ENCODE measurements at places on chromosomes 1 and 21.

GRCh38 chr1:211885747-211886522 is 55.4 kb upstream of the LPGAT1 start:
- no peak for DNase-seq

DNA sequence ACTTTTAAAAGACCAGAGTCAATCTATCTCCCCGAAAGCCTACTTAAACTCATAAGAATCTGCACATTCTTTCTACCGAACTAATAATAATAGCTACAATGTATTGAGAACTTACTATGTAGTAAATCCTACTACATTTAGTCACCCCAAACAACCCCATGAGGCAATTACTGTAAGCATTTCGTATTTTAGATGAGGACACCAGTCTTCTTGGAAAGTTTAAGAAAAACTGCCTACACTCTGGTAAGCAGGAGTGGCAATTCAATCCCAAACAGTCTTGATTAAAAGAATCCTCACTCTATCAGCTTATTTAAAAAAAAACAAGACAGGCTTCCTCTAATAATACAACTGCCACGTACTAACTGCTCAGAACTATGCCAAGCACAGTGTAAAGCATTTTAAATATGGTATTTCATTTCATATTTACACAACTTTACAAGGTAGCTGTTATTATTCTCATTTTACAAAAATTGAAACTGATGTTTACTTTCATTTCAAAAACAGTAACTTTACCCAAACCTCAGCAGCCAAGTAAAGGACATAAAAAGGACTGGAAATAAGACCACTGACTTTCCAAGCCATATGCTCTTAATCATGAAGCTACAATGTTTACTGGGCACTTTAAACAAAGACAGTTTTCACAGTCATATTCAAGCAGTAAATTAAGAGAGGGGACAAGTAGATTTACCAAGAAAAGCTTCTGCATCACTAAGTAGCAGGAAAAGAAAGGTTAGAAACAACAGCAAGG is 13.9 kb downstream of the ARID4B start:
- no peak for DNase-seq

- no peak for DNase-seq
These were observed 18.1 kb downstream of the MAP3K7CL start for GRCh38 chr21:29148530-29148929.

DNA sequence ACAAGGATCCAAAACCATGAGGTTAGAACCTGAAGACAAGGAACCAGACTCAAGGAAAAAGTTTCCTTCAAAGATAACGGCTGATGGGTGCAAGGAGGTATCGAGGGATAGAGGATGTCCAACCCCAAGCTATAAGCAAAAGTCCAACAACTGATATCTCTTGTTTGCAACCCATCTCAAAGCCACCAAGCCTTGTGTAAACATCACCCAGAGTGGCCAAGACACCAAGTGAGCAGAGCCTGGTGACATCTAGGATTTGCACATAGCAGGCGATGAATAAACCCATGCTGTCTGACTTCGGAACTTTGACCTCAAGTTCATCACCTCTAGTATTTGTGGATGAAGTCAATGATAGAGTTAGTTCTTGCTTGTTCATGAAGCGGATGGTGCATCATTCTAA is 180.7 kb downstream of the ETS2 start:
- no peak for DNase-seq

- no peak for DNase-seq
These were observed 1.5 kb downstream of the GALNT2 start for GRCh38 chr1:230068621-230068873.

- DNase-seq = no peak
These were observed 20.2 kb upstream of the MTR start for GRCh38 chr1:236774926-236775325.

DNA sequence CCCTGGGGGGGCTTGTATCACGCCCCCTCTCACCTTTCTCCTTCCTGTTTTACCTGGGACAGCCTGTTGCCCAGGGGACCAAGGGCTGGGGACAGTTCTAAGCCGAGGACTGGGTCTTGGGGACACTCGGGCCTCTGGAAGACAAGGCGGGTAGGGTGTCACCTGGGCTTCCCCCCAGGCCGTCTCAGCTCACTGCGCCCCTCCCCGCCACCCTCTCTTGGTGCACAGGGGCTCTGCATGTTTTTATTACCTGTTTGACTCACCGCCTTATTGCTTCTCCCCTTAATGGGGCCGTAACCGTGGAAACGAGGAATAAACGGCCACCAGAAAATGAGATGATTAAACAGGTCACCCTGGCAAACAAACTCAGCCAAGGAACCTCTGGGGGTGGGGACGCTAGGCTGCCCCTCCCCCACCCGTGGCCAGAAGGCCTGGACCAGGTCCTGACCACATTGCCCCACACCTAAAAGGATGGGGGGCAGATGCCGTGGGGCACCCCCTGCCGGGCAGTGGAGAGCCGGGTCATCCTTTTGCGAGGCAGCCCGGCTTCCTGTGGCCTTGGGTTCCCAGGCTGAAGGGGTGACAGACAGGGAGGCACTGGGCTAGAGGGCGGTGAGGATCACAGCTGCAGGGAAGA is 109.9 kb downstream of the CASZ1 start:
- no peak for DNase-seq

DNA sequence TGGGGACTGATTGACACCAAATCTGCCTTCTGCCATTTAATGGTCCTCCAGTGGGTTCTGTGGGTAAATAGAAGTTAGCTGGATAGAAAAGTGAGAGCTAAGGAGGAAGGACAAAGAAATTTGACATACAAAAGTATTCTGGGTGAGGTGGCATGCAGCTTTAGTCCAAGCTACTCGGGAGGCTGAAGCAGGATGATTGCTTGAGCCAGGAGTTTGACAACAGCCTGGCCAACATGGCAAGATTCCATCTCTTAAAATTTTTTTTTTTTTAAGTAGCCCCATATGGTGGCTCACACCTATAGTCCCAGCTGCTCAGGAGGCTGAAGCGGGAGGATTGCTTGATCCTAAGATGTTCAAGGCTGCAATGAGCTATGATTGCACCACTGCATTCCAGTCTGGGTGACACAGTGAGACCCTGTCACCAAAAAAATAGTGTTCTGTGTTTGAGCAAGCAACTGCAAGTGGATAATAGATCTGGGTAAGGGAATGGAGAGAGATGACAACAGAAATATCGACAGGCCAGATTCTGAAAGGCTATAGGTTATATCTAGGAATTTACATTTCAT is 13.4 kb downstream of the RTCA start:
- DNase-seq = no peak

DNA sequence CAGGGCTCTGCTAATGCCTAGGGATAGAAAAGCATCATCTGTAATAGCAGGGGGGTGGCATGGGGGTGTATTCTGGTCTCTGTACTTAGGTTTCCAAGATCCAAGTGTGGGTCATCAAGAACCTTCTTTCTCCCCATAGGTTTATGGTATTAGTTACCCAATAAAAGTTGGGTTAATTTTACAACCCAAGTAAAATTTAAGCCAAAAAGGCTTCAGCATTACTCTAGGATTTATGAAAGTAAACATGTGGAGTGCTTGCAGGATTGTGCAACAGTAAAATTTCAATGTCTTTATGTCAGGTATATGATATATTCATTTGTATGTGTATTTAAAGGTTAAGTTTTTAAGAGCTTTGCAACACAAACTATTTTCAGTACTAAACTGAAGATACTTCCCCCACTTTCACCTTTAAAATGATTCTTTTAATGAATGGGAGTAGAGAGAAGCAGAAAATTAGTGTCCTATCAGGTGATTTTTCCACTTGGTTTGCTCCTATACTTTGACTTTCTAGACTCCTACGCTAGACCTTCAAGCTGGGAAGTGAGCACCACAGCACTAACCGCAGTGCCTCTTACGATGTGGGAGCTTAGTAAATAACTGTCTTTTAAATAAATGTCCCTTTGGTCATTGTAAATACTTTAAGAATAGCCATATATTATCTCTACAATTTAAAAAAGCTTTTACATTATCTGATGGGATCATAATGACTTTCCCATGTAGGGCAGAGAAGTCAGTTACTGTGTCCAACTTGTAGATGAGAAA is 67.8 kb upstream of the UBE2U start:
- DNase-seq = no peak

DNA sequence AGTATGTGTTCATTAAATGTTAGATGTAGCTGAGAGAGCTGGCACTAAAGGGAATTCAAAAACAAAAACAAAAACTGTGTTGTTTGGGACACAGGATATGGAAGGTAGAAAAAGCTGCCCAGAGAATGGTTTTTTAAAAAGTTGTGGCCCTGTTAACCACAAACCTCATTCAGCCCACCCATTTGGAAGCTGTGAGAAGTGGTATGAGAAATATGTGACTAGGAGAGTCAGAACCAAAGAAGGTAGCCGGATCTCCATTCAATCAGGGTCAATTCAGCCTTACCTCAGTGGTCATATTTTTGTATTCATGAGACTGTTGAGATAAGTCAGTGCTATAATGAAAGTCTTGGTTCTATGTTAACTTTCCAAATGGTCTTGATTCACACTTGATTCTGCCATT is 29.8 kb upstream of the CACYBP start:
- no peak for DNase-seq

- no peak for DNase-seq
These were observed 95.0 kb downstream of the COL24A1 start for GRCh38 chr1:86061551-86061990.

DNA sequence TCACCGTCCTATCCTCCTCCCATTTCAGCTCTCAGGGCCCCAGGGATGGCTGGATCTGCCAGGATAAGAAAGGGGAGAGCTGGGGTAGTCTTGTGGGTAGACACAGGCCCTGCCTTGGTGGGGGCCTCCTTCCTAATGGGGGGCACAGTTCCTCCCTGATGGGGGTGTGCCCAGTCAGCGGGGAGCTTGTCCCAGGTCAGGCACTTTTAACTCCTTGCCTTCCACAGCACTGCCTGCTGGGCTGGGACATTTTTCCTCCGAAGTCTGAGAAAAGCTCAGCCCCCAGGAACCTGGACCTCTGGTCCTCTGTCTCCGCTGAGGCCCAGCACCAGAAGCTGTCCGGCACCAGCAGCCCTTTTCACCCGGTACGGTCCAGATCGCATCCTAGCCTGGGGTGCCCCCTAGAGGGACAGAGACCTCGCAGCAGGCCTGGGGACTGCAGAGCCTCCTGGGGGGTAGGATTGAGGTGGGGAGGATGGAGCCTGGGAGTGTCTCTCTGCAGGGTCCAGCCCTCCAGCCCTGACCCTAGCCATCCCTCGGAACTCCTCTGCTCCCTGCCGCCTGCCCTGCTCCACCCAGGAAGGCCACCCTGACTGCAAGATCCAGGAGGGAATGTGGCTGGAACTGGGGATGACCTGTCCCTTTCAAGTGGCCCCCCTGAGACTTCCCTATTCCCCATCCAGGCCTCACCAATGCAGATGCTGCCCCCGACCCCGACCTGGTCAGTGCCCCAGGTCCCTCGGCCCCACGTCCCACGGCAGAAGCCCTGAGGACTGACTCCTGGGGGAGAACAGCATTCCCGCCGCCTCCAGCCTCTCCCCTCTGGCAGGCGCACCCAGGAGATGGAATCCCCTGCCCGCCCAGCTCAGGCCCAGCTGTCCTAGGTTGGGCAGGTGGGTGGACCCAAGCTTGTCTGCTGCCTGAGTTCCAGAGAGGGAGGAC is 12.0 kb downstream of the MIIP start:
- DNase-seq = peak; percentile 7

DNA sequence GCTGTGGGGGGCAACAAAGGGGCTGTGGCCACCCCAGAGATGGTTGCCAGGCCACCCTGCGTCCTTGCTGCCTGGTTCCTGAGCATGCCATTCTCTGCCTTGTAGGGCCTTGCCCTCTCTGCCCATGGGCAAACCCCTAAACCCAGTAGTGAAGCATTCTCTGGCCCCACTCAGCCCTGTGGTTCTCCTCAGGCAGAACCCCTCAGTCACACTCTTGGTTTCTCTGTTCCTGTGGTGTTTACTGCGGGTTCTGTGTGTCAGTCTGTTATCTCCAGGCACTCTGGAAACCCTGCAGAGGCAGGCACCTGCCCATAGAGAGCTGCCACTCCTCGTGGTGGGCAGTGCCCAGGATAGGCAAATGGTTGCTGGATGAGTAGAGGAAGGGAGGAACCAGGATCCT is 41.1 kb upstream of the IL19 start:
- DNase-seq = no peak

- peak; percentile 7 for DNase-seq
These were observed 1.7 kb upstream of the KRTAP7-1 start for GRCh38 chr21:30831194-30831765.

- no peak for DNase-seq
These were observed 122.2 kb downstream of the NOS1AP start for GRCh38 chr1:162191396-162192305.

GRCh38 chr1:93988634-93989350 is 79.6 kb upstream of the GCLM start:
- DNase-seq = no peak

DNA sequence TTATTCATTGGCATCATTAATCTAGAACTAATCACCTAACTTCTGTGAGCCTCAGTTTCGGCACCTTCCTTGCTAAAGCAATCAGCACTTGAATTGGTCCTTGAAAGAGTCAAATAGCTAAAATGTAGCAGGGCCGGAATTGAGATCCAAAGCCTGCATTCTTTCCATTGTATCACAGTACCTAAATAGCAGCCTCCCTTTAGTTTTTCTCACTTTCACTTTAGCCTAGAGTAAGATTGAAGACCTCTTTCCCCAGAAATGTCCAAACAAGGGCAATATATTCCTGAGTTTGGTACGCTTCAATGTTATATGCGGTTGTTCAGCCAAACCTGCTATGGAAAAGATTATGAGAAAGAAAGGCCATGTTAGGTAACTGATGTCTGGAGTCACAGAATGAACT is 121.9 kb upstream of the BMP8A start:
- no peak for DNase-seq

DNA sequence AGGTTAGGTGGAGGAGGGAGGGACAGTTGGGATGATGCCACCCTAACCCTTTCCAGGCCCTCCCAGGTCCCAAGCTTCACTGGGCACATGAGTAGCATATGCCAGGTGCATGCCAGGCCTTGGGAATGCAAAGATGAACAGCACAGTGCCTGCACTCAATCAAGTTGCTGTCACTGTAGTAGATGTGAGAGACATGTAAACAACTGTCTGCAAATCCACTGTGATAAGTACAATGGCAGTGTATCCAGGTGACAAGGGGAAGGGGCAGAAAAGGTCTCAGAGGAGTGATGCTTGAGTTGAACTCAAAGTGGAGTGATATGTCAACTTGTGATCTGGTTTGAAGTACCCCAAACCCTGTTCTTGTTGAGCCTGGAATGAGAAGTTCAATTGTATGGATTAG is 49.5 kb upstream of the LRRN2 start:
- DNase-seq = no peak
